ENCODE measurements at places on chromosomes 3 and 15.

DNA sequence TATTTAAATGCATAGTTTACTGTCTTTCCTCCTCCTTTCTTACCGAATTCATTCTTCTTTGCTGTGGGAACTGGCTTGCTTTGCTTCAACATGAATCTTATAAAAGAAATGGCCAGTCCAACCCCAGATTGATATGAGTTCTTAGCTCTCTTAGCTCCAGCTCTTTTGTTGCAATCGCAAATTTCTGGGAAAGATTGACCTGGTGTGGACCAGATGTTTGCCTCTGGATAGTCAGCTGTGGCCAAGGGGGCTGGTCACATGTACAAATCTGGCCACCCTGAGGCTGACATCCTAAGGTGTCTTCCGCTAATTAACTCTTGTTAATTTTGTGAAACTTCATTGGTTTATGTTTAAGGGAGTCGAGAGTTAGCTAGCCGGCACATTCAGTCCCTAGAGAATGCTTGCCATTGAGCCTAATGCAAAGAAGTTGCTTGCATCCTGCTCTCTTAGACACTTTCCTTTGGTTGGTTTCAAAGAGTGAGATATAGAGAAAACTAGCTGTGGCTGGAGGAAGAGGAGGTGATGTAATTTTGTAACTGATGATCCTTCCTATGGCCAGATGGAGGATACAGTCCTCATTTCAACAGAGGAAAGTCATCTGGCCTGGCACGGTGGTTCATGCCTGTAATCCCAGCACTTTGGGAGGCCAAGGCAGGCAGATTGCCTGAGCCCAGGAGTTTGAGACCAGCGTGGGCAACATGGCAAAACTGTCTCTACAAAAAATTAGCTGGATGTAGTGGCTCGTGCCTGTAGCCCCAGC lies 162.4 kb downstream of the ADAMTSL3 start:
- no peak for DNase-seq

GRCh38 chr3:25372167-25372566 lies 55.9 kb upstream of the RARB start:
- DNase-seq: no peak

- no peak for DNase-seq
Observed at GRCh38 chr3:25910997-25911396, 121.1 kb downstream of the OXSM start.

DNA sequence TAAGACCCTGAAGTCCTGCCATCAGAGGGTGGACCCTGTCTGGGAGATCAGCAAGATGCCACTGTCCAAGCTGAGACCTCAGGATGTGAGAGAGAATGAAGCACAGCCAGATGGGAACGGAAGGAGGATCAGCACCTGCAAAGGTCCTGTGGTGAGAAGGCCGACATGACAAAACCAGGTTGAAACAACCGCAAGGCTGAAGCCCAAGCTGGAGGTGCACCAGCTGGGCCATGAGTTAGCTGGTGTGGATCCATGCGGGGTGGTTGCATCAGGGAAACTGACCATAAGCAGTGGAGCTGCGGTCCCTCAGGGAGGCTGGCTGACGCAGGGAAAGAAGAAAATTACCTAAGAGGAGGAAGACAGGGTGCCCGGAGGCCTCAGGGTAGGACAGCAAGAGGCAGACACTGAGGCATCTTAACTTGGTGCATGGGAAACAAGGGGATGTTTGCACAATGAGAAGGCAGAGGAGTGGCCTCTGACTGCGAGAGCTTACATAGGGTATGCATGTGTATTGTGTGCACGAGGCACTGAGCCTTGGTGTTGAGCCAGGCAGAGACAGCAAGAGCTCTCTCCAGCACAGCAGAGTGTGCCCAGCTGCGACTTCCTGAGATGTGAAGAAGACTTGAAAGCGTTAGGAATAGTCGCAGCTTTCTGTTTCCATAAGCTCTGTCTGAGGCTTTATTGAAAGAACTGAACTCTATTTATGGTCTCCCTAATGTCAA lies 497.7 kb downstream of the OCA2 start:
- no peak for DNase-seq

DNA sequence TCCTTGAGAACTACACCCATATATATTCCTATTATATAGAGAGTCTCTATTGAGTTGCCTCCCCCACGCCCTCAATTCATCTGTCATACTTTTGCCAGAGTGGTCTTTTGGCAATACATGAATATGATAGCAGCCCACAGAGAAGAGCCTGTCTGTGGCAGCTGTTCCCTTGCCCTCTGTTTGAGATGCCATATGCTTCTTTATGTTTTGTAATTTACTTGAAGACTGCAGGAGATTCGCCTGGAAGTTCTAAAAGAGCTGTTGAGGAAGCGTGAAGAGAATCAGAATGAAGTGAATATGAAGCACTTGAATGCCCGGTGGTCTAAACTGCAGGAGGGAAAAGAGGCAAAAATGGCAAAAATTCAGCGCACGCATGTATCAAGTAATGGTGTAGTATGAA lies 27.2 kb downstream of the CFAP91 start:
- no peak for DNase-seq

GRCh38 chr3:195101927-195102608 lies 168.9 kb downstream of the XXYLT1 start:
- no peak for DNase-seq

DNA sequence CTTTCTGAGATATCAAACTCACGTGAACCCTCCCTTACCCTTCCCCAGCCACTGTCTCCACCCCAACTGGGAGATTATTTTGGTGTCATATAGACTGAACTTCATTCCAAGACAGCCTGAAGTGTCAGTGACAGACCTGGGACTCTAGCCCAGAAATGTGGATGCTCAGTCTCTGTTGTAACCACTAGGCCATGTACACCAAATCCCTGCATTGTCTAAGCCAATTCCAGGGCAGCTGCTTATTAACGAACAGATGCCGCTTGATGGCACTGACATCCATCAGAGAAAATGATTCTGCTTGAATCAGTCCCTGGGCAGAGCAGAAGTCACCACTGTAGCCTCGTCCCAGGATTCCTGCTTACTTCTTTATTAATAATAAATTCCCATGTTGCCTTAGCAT lies 305.5 kb downstream of the GRM7 start:
- DNase-seq: no peak

DNA sequence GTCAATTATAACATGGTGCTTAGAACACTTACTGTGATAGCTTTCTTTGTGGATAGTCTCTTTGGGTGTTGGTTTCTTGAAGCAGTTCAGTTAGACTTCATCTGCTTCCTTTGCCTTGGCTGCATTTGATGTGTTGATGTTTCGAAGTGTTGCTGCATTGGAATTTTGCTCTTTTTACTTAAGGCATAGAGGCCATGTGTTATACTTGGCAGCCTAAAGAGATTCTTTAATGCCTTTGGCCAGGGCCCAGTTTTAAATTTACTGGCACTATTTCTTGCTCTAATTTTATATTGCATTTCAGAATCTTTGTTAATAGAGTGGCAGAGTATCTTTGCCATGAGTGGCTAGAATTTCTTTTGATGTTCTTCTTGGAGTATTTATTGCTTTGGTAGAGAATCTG lies 21.2 kb downstream of the NR1D2 start:
- DNase-seq: no peak

- no peak for DNase-seq
Observed at GRCh38 chr3:45762647-45763302, 33.6 kb downstream of the SLC6A20 start.

DNA sequence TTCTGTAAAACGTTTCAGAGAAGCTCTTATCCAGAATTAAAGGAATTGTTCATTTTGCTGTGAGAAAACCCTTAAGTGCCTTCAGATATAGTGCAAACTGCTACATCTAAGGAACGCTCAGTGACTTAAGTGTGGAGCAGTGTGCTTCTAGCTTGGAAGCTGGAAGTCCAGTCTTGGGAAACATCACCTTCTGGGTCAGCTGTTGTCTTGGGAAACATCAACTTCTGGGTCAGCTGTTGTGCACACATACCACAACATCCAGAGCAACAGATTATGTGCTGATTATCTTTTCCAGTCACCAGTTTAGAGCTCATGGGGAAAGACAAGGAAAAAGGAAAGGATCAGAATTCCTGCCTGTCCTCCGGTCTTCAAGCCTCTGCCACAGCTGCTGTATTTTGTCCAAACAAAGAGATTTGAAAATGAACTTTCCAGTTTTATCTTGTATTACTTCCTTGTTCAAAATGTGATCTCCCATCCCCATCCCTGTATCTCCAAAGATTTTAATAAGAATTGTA lies 713.6 kb downstream of the NSUN3 start:
- no peak for DNase-seq

- no peak for DNase-seq
Observed at GRCh38 chr15:64456634-64457108, 3.7 kb upstream of the ZNF609 start.

- DNase-seq: no peak
Observed at GRCh38 chr15:39896846-39897245, 23.2 kb downstream of the GPR176 start.

DNA sequence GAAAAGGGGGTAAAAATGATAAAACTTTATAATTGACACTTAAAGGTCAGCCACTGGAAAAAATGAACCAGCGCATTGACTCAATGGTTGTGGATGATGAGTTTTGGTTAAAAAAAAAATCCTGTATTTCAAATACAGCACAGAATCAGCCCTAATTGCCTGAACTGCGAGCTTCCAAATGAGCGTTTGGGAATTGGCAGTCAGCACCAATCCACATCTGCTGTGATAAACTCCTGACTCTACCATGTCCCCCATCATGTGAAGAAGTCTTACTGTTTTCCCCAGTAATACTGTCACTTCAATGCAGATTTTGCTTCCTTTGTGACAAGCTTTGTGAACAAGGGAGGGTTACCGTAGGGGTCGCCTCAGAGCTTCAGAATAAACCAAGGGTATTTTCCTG lies 235.4 kb downstream of the EBLN2 start:
- DNase-seq: no peak

- no peak for DNase-seq
Observed at GRCh38 chr15:61822511-61822910, 237.7 kb downstream of the VPS13C start.

DNA sequence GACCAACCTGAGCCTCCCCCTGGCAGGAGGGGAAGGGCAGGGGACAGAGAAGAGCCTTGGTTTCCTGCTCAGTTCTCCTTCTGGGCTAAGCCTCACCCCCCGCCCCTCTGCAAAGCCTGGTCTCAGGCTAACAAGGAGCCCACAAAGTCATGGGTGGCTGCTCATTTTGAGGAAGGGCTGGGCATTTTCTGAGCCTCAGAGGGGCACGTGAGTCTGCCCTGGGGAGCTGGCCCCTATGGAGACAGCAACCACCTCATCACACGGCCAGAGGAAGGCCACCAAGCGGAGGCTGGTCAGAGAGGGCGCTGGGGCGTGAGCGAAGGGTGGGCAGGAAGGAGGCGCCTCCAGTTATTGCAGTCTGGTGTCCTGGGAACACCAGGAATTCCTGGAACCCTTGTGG lies 18.7 kb downstream of the ABTB1 start:
- no peak for DNase-seq

- DNase-seq: no peak
Observed at GRCh38 chr3:112813723-112814171, 32.9 kb downstream of the CD200R1L start.

- no peak for DNase-seq
Observed at GRCh38 chr15:51253366-51253765, 85.0 kb downstream of the CYP19A1 start.

DNA sequence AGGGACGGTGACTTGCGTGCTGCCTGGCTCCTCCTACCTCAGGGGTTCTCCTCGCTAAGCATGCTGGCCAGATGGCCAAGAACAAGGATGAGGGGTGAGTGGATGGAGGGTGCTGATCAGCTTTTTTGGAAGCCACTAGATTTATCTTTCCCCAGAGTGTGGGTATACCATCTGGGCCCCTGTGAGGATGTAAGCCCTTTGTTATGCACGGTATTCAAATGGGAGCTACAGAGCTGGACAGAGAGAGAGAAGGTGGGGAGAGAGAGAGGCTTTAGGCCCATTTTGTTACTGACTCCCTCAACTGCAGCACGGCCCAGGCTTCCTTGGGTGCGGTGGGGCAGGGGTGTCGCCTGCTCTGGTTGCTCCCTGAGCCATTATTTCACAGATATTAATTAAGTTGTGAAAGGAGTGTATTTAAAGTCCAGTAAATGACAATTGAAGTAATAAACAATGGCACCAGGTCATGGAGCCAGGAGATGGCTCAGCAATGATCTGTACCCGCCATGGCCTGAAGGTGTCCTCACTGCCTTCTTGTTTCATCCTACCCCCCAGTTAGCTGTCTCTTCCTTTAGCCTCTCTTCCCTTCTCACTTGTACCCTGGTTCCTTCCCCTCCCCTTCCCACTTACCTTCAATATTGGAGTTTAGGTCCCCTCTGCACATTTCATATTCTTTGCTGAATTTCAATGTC lies 158.0 kb downstream of the CLSTN2 start:
- DNase-seq: no peak

DNA sequence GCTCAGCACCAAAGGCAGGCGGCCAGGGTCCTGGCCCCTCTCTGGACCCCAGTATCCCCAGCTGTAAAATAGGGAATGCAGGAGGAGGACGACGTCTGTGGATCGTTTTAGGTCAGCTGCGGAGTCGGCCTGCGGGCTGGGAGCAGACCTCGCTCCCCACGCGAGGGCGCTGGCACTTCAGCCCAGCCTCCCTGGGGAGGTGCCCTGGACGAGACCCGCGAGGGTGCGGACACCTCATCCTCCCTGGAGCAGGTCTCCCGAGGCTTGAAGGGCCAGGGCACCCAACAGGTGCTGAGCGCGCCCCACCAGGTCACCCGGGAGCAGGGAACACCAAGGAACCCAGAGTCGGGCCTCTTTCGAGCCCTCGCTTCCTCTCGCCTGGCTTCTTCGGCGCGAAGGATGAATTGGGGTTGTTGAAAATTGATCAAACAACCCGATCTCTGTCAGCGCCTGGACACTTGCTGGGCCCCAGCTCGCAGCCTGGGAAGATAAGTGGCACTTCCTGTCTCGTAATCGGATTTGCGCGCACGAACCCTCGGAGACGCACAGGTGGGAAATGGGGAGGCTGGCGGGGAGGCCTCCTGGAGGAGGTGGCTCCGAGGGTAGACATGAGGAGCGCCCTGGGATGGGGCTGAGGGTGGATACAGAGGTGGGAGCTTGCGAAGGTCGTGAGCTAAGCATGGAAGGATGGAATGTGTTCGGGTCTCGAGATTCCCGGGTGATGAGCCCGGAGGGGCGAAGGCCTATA lies 588 bp upstream of the VIPR1 start:
- DNase-seq: no peak

GRCh38 chr3:71072986-71073385 lies 510.5 kb downstream of the FOXP1 start:
- no peak for DNase-seq

GRCh38 chr15:66138096-66138783 lies 115.3 kb downstream of the MEGF11 start:
- DNase-seq: no peak

- DNase-seq: no peak
Observed at GRCh38 chr15:79450648-79451047, 18.5 kb downstream of the MINAR1 start.

- no peak for DNase-seq
Observed at GRCh38 chr15:88803241-88803919, at the start of gene ACAN. ACAN (plus strand) TSS chr15:88803436; CDS start chr15:88836207, 32,771 bp downstream.
